ENCODE measurements at places on chromosomes 13 and 19.

DNA sequence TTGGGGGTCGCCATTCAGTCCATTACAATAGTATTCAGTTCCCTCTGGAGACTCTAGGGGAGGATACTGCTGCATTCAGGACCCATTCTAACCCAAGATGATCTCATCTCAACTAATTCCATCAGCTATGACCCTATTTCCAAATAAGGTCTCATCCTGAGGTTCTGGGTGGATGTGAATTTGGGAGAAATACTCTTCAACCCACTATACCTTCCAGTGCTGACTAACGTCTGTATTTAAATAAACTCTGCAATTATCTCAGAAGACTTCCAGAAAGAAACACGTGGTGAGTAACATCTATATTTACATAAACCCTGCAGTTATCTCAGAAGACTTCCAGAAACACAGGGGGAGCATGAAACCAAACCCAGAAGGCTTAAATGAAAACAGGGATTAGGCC lies 1300.7 kb downstream of the PCDH9 start:
- DNase-seq = no peak

DNA sequence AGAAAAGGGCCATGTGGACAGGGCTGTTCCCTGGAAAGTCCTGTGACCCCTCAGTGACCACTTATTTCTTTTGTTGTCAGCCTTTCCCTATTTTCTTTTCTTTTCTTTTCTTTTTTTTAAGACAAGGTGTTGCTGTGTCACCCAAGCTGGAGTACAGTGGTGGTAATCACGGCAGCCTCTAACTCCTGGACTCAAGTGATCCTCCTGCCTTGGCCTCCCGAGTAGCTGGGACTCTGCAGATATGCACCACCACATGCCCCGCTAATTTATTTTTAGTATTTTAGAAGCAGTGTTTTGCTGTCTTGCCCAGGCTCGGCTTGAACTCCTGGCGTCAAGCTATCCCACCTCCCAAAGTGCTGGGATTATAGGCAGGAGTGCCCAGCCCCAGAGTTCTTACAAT lies 1.1 kb upstream of the GPI start:
- no peak for DNase-seq

DNA sequence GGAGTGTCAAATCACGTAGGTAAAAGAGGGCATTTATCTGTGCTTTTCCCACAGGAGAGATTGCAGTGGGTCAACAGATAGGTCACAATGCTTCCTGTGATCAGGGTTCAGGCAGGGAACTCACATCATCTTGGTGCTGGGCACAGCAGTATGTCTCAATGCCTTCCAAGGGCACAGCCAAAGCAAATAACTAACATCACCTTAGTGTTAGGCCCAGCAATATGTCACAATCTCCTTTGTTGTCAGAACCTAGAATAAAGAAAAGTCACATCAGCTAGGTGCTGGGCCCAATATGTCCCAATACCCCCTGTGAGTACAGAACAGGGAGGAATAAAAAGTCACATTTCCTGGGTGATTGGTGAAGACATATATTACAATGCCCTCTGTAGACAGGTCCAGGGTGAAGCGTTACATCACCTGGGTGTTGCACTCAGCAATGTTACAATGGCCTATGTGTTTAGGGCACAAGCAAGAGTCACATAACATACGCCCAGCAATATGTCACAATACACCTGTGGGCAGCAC lies 11.4 kb upstream of the ZNF724 start:
- DNase-seq = no peak

DNA sequence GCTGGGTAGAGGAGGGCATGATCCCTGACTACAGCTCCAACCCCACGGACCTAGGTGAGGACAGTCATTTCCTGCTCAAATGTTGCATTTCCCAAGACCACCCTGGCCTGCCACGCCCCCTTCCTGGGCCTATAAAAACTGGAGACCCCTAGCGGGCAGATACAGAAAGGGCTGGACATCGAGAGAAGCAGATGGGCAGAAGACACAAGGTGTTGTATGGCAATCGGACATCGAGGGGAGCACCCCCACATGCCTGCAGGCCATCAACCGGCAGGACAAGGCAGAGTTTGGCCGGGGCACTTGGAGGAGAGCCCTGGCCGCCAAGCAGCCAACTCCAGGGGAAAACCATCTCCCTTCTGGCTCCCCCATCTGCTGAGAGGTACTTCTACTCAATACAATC lies 746.4 kb downstream of the PCDH9 start:
- no peak for DNase-seq

- no peak for DNase-seq
Measured at GRCh38 chr19:3760871-3761361, 576 bp downstream of the APBA3 start.

GRCh38 chr13:48737689-48738088 lies 84.0 kb downstream of the CYSLTR2 start:
- DNase-seq = no peak

- DNase-seq = no peak
Measured at GRCh38 chr13:33072282-33072681, 56.1 kb downstream of the KL start.

GRCh38 chr13:85520445-85520844 lies 278.8 kb downstream of the SLITRK6 start:
- no peak for DNase-seq

GRCh38 chr19:53824134-53824611 lies at the start of gene NLRP12:
Gene NLRP12 (minus strand): TSS chr19:53824314. CDS start chr19:53824174, 140 bp downstream.
- DNase-seq = no peak

GRCh38 chr13:40440990-40441820 lies 225.2 kb downstream of the FOXO1 start:
- DNase-seq = no peak

Measured in stimulated activated CD8-positive, alpha-beta memory T cell treated with anti-CD3 and anti-CD28 coated beads, Interleukin-15, amount 100 ng/mL, for 24 hours (primary cell).